ENCODE measurements at places on chromosomes 4 and X.

- no peak for DNase-seq
Measured at GRCh38 chr4:61152433-61152832, 47.7 kb upstream of the ADGRL3 start.

GRCh38 chr4:7074426-7074825 lies 6.6 kb upstream of the GRPEL1 start:
- no peak for DNase-seq

GRCh38 chrX:78046362-78046761 lies 57.7 kb upstream of the PGK1 start:
- DNase-seq, result no peak

- no peak for DNase-seq
Measured at GRCh38 chr4:140742838-140743193, 13.4 kb downstream of the TBC1D9 start.

DNA sequence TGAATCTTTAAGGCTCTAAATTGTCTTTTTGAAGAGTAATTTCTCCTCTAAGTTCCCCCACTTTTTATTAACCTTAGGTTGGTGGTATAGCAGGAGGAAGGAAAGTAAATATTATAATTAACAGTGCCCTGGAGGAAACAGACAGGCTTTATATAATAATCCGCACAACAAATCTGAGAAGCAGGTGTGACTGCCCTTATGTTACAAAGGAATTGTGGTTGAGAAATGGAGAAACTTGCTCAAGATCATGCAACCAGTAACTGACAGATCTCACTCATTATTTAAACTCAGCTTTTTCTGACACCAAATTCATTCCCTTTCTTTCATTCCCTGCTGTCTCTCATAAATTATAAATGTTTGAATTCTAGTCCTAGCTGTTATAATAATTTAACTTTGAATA lies 282.0 kb downstream of the PPP3CA start:
- DNase-seq, result no peak

- no peak for DNase-seq
Measured at GRCh38 chr4:83189631-83190136, 75.2 kb upstream of the PLAC8 start.

GRCh38 chr4:101843054-101843453 lies 52.5 kb downstream of the BANK1 start:
- no peak for DNase-seq

GRCh38 chr4:153228512-153229140 lies 24.4 kb downstream of the TRIM2 start:
- no peak for DNase-seq

DNA sequence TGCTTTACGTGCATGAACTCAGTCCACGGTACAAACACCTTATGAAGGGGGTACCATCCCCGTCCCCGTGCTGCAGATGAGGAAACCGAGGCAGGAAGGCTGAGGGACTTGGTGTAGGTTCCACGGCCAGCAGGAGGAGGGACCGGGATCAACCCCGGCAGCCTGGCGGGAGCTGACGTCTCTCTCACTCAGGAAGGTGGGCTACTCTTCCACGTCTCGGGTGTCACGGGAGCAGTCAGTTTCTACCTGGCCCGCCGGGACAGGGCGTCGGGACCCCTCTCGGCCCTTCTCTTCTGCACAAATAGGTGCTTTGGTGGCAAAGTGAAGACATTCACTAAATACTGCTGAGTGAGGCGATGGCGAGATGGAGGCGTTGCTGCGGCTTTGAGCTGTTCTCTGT lies 53.3 kb downstream of the ACOX3 start:
- DNase-seq, result no peak

DNA sequence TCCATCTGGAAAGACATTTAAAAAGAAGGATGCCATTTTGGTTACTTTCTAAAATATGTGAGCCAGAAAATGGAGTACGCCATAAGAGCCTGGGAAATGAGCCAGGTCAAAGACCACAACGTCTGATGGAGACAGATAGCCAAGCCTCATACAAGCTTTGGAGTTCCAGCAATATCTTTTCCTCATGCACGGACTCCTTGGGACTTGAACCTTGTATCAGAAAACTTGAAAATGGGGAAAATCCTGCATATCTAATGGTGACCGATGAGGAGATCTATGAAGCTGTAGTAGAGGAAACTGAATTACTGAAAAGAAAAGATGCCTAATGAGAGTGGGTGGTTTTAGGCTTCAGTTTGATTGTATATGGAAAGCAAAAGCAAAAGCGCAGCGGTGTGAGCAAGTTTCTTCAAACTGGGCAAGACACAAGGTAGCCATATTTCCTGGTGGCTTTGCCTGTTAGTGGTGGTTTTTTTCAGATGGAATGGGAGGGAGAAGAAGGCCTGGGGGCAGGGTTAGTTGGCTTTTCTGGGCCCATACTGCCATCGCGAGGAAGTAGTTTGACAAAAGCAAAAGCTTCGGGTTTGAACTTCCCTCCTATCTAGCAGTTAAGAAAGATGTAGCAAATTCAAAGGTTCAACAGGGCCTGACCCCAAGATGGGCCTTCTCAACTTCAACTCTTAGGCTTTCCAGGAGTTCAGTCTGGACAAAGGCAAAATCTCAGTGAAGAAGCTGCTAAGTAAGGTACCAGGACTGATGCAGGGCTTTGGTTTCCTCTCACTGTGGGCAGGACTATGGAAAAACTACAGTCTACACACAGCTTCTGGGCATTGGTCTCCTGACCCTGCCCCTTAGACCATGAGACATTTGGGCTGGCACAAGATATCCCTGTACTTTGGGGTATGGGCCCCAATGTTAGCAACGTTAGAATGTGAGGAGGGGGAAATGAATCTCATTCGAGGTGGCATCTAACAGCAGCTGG lies 210.0 kb upstream of the STK26 start:
- peak; percentile 61 for DNase-seq

- no peak for DNase-seq
Measured at GRCh38 chr4:81659051-81659450, 187.3 kb upstream of the RASGEF1B start.

DNA sequence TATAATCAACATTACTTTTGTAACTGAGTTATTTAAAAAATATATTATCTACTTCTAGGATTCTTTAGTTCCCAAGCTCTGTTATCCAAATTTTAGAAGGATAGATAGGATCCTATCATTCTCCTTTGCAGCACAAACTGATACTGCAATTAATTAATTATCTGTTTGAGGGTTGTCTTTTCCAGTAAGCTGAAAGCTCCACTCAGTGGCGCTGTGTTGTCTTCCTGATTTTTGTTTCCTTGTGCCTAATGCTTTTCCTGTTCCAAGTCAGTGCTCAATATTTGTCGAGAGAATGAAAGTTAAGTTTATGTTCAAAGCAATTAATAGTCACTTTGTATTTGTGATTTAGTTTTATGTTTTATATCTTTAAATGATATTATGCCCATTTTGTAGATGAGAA lies 107.4 kb upstream of the ANK2 start:
- no peak for DNase-seq

- no peak for DNase-seq
Measured at GRCh38 chr4:122050841-122051240, 99.0 kb upstream of the TRPC3 start.

DNA sequence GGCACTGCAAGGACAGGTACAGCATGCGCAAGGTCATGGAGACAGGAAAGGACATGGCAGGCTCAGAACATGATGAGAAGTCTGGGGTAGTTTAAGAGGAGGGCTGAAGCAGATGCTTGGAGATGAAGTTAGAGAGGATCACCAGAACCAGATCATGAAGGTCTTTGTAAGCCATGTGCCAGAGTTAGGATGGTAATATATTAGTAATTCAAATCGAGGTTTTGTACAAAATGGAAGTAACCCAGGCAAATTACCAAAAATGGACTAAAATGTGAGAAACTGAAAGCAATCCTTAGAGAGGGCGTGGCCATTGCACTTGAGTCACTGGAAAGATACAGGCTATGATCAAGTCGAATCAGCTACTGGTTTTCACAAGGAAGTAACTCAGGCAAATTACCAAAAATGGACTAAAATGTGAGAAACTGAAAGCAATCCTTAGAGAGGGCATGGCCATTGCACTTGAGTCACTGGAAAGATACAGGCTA lies 13.5 kb downstream of the RXFP1 start:
- DNase-seq, result no peak

GRCh38 chr4:118712872-118713271 lies 27.7 kb downstream of the METTL14 start:
- no peak for DNase-seq

GRCh38 chr4:8010618-8011017 lies 71.0 kb upstream of the AFAP1 start:
- DNase-seq, result no peak

GRCh38 chrX:40579141-40579540 lies 1.6 kb upstream of the ATP6AP2 start:
- no peak for DNase-seq

DNA sequence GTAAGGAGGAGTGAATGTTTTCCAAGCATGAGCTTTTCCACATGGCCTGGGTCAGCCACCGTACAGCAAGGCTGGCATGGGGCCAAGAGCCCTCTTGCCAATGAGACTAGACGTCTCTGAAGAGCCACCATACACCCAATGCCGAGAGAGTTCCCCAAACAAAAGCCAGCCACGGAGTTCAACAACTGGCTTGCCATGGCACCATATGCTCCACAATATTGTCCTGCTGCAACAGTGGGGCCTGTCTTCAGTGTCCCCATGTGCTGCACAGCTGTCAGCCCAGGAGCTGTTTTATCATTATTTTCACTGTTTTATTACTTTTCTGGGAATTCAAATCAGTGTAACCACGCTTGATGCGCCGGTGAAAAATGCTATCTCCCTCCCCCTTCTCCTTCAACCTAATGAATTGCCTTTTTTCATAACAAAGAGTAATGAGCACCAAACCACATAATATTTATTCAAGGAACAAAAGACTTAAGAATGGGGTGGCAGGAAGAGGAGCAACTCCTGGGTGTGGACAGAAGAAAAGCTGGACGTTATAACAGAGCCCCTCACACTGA lies 18.4 kb downstream of the MAML3 start:
- no peak for DNase-seq

- no peak for DNase-seq
Measured at GRCh38 chrX:27633328-27633727, 43.2 kb downstream of the DCAF8L2 start.

- DNase-seq, result no peak
Measured at GRCh38 chr4:1901127-1901526, 29.9 kb downstream of the NSD2 start.

GRCh38 chr4:145820407-145820806 lies 118.2 kb downstream of the ZNF827 start:
- DNase-seq, result no peak

DNA sequence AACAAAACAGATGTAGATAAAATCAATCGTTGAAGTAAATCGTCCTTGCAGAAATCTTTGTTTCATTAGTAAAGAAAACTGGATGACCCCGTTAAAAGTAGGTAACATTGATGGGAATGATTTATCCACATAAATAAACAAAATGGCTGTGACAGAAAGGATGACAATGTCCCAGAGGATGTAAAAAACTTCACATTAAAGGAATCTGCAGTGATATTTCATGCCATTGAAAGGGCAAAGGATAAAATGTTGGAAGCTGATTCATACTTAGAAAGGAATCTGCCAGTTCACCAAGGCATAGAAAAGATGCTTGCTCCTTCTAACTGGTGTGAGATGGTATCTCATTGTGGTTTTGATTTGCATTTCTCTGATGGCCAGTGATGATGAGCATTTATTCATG lies 24.2 kb upstream of the EPGN start:
- no peak for DNase-seq

DNA sequence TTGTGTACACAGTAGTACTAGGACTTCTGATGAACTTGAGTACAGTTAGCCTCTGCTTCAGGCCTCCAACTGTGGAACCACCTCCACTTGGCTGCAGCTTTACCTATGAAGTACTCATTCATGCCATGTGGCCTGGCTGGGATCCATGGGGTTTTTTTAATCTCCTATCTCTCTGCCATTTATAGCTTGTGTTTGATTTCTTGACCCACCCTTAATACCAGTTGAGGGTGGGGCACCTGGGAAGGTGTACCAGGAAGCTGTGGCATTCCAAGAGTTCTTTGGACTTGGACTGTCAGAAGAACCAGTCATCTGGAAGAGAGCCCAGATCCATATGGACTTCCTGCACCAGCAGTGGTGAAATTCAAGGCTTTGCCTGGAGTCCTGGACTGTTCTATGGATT lies 230.1 kb downstream of the SHROOM3 start:
- no peak for DNase-seq

DNA sequence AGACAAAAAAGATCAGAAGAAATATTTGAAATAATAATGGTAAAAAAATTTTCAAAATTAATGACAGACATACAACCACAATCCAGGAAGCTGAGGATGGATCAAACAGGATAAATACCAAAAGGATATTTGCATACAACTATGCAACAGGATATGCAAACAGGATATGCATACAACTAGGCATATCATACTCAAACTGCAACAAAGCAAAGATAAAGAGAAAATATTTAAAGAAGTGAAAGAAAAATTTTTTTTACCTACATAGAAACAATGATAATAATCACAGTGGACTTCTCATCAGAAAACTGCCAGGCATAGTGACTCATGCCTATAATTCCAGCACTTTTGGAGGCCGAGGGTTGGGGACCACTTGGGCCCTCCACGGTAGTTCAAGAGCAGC lies 11.3 kb upstream of the DHX15 start:
- DNase-seq, result no peak

GRCh38 chr4:82430964-82431745 lies 765 bp downstream of the ENOPH1 start:
- DNase-seq, result peak; percentile 25

DNA sequence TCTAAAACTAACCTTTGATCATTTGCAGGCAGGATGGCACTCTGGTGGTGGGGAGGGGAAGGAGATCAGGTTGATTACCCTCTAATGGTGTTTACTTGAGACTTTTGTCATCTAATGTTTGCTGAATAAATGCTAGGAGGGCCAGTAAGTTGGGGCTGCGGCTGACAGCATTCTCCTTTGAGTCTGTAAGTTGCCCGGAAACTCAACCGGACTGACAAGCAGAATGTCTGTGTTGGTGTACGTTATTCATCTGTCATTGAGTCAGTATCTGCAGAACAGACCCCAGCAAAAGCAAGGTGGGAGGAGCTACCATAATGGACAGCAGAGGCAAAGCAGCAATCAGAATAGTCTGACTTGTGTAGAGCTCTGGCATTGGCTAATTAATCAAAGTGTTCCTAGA lies 1210.6 kb upstream of the PABPC4L start:
- no peak for DNase-seq

DNA sequence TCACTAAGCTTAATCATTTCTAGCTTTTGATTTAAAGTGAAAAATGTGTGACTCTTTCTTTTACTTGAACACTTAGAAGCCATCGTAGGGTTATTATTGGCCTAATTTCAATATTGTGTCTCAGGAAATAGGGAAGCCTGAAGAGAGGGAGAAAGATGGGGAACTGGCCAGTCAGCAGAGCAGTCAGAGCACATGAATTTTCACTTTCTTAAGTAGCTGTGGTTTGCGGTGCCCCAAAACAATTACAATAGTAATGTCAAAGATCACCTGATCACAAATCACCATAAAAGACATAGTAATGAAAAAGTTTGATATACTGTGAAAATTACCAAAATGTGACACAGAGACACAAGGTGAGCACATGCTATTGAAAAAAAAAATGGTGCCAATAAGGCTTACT lies 45.5 kb downstream of the CENPC start:
- DNase-seq, result no peak

- no peak for DNase-seq
Measured at GRCh38 chr4:152606753-152607152, 70.9 kb upstream of the FBXW7 start.

GRCh38 chr4:78150543-78150864 lies 93.4 kb downstream of the FRAS1 start:
- no peak for DNase-seq

GRCh38 chrX:24672701-24673190 lies 21.0 kb upstream of the POLA1 start:
- no peak for DNase-seq

GRCh38 chr4:166518315-166518714 lies 645.3 kb downstream of the TLL1 start:
- no peak for DNase-seq
